ENCODE measurements at places on chromosomes 4 and X. TPM values are rescaled to one million over a fixed set of nuclear protein-coding genes. Genes with fewer than 3 reads are reported as not detected.

The PIN4 gene
- 6.7 TPM for total RNA-seq

The KLB gene
- not detected for total RNA-seq

The RAB39B gene
- 0.08 TPM for total RNA-seq

DNA sequence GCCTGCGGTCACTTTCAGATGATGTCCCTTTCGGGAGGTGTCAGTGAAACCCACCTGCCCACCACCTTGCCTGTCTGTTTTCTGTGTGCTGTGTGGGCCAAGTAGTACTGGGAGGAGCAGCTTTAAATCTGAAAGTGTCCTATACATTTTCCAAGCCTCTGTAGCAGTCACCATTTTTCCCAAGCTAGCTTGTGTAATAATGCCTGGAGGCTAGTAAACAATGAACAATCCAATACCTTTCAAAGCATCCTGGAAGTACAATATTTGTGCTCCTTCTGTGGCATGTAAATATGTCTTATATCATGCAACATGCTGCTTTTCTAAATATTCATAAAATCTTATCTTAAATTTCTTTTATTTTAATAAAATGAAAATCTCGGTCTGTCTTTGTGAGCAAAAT, 111.6 kb upstream of the C1GALT1C1 start:
- DNase-seq = no peak

DNA sequence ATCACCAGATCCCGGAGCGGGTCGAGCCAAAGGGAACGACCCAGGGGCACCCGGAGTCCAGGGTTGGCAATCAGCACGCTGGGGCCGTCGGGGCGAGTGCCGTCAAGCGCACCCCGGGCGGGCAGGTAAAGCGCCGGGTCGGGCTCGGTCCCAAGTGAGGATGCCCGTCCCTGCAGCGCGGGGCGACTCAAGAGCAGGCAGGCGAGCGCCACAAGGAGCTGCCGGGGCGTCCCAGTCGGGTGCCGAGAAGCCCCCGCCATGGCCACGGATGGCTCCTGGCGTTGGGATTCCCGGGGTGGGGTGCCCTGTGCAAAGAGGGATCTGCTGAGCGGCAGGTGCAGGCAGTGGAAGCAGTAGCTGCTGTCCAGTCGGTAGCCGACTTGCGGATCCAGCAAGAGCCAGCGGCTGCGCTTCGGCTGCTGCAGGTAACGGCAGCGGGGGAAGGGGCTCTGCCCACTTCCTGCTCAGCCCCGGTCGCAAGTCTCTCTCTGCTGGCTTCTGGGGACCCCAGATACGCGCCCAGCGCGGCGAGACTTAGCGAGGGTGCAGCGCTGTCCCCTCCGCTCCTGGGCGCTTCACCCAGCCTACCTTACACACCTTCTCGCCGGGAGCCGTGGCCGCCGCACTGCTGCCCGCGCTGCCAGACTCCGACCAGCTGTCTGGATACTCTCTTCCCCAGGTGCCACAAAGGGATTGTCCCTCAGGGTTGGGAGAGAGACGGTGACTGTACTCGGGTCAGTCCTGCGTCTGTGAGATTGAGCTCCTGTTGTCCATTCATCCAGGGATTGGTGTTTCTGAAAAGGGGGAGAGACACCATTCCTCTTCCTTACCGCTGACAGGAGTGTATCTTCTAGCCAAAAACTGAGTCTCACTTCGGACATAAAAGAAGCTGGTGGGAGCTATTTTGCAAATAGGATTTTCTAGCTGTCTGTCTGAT, at the start of gene FREM3:
Gene FREM3 (minus strand): TSS at position 260 of the 937 bp plus-strand sequence. CDS start 0 bp downstream, at position 260.
- DNase-seq = no peak

DNA sequence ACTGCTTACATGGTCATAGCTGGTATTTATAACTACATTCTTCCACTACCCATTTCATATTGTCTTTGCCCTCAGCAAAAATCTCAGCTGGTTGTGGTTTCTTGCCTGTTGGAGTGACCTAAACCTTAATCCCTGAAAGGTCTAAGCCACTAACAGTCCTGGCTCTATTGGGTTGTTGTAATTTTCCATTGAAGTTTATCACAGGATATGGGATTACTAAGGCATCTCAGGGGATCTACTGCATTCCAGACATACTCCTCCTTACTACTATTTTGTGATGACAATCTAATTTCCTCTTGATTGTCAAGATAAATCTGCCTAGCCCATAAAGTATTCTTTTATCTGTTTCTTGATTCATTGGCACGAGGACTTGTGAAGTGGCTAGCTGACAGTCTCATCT, 6.2 kb upstream of the OSTC start:
- peak; percentile 77 for DNase-seq

GRCh38 chr4:121950680-121951520, 960 bp downstream of the TRPC3 start:
- no peak for DNase-seq

The SPANXA1 gene
- total RNA-seq = 0.76 TPM

The ANOS1 gene
- total RNA-seq = not detected

DNA sequence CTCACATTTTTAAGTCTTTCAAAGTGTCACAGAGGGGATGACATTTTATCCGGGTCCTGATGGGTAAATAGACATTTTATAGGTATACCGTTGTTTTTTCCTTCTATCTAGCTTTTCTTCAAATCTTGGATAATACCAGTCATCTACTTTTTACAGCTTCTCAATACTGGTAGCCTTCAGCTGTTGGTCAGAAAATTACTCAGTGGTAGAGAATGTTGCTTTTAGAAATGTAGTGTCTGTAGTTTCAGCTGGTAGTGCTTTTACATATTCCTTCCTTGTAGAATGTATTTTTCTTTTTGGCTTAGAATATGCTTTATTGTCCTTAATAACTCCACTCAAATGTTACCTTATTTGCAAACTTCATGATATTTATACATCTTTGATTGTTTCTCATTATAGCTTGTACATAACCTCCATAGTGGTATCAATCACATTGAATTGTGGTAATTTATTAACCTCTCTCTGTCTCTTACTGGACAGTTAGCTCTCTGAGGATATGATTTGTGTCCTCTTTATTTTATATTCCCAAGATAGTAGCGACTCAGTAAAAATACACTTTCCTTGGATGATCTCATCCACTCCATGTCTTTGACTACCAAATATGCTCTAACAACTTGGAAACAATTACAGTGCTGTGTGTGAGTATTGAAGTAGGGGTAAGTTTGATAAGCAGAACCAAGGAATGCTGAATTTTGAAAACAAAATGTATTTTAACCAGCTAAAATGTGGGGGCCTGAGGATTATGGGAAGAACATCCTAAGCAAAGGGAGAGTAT, 53.8 kb downstream of the RAP1GDS1 start:
- peak; percentile 37 for DNase-seq

GRCh38 chr4:158163941-158164767, 8.7 kb downstream of the GASK1B start:
- no peak for DNase-seq

DNA sequence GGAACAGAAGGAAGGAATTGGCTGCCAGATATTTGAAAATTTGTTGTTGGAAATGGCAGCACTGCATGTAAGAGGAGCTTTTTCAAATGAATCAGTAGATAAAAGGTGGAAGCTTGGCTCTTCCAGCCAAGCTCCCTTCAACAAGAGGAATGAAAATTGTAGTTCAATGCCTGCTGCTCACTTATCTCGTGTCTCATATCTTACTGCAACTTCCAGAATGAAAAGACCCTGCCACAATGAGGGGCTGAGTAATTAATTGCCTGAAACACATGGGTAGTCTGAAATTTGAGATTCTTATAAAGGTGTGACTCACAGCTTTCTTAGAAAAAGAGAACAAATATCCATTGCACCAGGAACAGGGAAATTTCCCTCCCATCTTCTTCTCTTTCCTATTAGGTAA, 53.0 kb downstream of the HAND2 start:
- DNase-seq = no peak

The PARM1 gene
- 0.05 TPM for total RNA-seq

The GPR50 gene
- not detected for total RNA-seq

DNA sequence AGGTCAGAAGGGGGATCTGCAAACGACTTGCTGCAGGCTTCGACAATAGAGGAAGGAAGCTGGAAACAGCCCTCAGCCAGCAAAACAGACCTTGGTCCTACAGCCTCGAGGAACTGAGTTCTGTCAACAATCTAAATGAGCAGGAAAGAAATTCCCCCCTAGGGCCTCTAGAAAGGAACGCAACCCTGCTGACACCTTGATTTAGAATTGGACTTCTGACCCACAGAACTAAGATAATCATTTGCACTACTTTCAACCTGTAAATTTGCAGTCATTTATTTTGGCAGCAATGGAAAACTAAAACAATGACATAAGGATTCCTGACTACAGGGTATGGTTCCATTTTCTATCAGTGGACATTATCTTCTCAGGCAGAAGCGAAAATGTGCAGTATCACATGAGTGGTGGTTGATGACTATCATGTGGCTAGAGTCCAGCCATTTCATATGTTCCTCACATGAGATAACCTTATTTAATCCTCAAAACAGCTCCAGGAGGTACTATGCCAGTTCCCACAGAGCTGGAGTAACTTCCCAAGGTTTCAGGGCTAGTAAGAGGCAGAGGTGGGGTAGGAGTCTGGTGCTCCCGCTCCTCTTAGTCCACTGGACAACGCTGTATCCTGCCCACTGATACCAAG, 61.6 kb downstream of the SAT1 start:
- DNase-seq = no peak

DNA sequence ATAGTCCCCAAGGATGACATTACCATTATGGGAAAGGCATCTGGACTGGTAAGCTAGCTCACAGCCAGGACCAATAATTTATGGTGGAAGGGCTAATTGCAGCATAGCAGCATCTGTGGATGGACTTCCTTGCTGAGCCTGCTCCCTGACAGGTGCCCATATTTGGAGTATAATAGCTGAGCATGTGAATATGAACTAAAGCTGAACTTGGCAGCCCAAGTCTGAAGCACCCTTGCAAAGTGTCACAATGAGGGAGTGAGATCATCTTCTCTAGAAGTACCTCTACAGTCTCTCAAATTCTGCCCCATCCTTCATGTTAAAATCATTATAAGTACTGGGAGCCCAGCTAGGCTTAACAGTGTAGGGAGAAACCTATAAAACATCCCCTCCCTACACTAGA, 128.2 kb upstream of the INPP4B start:
- no peak for DNase-seq

The LSM6 gene
- total RNA-seq = 24.5 TPM

The CWH43 gene
- total RNA-seq = not detected

The CT45A5 gene
- not detected for total RNA-seq

DNA sequence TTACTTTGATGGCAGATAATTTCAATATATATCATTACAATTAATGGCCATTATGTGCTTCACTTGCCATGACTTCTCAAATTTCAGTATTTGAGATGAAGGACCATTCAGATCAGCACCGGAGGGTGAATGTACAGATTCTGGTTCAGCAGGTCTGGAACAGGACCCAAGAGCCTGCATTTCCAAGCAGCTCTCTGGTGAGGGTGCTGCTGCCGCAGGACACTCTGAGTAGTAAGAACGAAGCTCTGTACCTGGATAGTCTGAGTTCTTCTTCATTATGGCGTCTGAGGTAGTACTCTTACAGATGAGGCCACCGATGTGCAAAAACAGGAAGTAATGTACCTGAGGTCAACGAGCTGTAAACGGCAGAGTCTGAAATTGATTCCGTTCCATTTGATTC, 228.2 kb downstream of the FBXW7 start:
- DNase-seq = no peak

The TNIP3 gene
- total RNA-seq = 0.41 TPM

GRCh38 chr4:126991965-126992364, 640.8 kb upstream of the INTU start:
- DNase-seq = peak; percentile 37

- DNase-seq = no peak
These were observed 1530.0 kb downstream of the PCDH18 start for GRCh38 chr4:136002316-136002715.

DNA sequence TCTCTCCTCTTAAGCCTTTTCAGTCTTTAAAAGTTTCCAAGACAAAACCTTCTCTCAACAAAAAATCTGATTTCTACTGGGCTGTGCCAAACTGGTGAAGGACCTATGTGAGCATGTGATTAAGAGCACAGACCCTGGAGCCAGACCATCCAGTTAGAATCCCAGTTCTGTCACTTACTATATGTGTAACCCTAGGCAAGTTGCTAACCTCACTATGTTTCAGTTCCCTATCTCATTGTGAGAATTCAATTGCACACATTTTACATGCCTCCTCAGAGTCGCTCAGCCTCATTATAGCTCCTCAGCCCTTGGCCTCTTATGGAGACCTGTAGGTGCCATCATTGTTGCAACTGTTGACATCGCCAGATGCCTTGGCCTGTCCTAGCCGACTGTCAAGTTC, 54.1 kb upstream of the VEGFD start:
- no peak for DNase-seq

The YY2 gene
- total RNA-seq = 3.5 TPM

The DCAF12L1 gene
- total RNA-seq = not detected

The F8A3 gene
- total RNA-seq = 12.7 TPM

GRCh38 chr4:10460313-10461047, 3.3 kb upstream of the ZNF518B start:
- DNase-seq = no peak

DNA sequence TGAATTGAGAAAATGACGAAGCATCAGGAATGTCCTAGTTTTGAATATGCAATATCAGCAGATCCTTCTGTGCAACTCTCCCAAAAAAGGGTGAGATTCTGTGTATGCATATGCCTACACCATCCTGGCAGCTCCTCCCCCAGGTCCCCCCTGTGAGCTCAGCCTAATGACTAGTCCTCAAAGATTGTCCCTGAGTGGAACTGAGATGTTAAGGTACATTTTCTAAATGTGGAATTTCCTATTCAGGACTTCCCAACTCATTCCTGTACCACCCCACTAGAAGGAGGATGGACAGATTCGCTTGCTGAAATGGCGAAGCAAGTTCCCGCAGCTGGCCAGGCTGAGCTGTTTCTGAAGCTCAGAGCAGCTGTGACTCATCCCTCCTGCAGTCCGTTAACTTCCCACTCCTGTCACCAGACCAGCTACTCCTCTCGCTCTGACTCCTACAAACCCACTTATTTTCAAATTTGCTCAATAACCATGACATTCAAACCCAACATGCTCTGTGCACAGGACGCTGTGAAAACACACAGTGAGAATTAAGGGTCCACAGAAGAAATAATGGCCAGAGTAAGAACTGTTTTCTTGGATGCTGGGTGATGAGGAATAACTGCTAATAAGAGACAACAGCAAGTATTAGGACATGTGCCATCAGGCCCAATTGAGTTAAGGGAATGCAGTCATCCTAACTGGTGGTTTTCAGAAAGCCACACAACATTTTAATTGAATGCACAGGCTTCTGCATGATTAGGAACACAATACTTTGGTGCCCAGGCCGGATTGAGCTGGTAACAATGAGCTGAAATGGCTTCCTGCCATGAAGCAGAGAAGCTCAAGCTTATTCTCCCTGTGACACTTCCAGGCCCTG, 40.0 kb upstream of the IRF2 start:
- DNase-seq = peak; percentile 79

- DNase-seq = no peak
These were observed 64.7 kb downstream of the TRMT44 start for GRCh38 chr4:8505229-8505628.

The AGA gene
- 48.9 TPM for total RNA-seq
